ENCODE measurements at places on chromosomes 5 and 9.

DNA sequence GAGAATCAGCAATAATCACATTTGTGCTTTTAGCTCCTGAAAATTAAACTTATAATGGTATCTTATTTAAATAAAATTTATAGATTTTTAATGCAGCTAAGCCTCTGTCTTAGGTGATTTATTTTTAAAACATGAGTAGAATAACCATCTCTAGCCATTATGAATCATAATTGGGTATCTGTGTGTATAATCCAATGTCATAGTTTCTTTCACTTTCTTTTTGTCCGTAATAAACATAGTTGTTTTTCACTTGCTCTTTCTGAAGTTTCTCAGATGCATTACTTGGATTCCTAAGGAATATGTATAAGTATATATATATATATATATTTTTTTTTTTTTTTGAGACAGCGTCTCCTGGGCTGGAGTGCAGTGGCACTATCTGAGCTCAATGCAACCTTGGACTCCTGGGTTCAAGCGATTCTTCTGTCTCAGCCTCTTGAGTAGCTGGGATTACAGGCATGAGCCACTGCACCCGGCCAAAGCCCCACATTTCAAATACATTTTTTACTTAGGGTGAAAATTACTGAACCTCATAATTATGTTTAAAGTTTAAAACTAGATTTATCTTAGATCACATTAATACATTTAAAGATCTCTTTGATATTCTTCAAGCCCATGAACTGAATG is 377.1 kb downstream of the PRDM9 start:
- DNase-seq, result no peak

DNA sequence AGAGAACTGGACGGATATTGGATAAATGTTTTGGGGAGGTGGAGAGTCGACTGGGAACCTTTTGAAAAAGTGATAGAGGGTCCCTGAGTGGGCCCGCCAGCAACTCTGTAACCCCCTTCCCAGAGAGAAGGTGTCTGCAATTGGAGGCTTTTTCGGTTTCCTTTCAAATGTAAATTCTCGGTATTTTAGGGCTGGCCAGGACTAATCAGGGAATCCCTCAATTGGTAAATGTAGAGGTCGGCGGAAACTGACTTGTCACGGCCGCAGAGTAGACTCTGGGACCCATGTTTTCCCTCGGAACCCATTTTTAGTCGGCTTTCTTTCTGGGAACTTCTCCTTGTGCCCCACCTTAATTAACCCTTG is 524 bp downstream of the CCNB1 start:
- no peak for DNase-seq

GRCh38 chr5:78660401-78660800 is 11.8 kb upstream of the LHFPL2 start:
- no peak for DNase-seq

GRCh38 chr9:90290716-90291485 is 351.7 kb downstream of the DIRAS2 start:
- DNase-seq, result no peak

DNA sequence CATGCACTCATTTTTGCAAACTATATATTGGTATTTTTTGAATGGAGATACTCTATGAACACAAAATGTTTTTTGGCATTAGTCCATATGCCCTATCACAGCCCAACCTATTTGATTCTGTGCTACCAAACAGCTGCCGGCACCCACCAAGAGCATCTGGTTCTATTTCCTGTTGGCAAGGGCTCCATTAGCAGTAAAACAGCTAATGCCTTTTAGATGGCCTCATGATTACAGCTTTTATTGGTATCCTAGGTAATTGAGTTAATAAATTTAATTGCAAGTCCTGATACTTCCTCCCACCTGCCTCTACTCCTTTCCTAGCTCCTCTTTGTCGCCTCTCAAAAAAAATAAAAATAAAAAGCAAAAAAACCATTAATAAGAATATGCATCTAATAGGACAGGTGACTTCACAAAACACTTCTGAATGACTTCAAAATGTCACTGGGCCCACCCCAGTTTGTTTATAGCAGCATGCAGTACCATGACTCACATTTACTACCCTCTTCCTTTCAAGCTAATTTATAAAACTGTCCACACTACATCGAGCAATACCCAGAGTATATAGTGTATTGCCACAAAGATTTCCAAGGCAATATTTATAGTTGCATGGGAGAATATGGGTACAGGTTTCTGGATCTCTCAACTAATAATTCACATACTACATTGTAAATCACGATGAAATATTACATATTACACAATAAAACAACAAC is 620.4 kb downstream of the SLCO4C1 start:
- no peak for DNase-seq

DNA sequence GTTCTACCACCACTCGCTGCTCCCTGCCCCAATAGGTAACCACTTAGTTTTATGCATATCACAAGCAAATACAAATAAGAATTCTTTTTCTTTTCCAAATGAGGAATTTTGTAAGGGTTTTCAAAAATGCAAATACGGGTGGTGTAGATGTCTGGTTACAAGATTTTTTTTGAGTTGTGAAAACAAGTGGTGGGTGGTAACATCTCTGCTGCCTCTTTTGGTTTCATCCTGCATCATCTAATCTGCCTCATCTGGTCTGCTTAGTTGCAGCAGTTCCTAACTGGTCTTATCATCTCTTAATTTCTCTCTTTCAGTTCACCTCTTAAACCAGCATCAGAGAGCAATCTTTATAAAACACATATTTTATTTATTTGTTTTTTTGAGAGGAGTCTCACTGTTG is 5.3 kb downstream of the NFX1 start:
- no peak for DNase-seq

GRCh38 chr9:22041775-22042174 is 32.7 kb upstream of the CDKN2B start:
- DNase-seq, result peak; percentile 35

DNA sequence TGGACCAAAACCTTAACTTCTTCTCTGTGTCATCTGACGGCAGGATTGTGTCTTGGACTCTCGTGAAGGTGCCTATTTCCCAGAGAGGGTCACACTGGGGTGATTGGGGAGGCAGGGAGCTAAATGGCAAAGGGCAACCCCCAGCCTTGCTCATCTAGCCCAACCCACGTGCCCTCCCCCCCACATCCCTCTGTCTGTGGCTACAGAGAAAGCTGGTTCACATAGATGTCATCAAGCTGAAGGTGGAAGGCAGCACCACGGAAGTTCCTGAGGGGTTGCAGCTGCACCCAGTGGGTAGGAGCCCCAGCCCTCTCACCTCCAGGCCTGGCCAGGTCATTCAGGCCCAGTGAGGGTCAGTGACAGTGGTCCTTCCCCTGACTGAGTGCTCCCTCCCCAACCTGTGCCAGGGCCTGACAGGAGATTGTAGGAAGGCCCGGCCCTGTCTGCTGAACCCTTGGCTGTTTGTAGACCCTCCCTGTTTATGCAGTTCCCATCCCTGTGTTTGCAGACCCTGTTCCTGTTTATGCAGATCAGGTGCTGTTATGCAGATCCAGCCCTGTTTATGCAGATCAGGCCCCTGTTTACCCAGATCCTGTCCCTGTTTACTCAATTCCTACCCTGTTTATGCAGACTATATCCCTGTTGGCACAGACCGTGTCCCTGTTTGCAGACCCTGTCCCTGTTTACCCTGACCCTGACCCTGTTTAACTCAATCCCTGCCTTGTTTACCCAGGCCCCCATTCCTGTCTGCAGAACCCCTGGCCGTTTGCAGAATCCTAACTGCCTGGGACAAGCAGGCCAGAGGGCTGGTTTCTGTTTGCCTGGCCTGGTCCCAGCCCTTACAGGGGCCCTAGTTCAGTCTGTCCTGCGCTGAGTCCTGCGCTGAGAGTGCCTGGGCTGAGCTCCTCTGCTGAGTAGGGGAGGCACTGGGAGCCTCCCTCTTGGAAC is 10.4 kb downstream of the ENHO start:
- DNase-seq, result no peak

DNA sequence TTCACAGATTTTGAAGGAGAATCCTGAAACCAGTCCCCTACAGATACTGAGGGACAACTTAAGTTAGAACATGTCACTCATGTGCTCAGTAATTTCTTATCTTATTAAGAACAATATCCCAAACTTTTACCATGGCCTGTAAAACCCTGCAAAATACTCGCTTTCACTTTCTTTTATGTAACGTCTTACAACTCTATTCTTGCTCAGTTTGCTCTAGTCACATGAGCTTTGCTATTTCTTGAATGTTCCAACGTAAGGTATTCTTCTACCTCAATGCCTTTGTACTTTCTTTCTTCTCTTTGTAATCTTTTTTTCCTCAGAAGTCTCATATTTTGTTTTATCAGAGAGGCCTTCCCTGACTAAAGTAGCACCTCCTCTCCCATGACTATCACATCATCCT is 14.1 kb downstream of the TMEM38B start:
- no peak for DNase-seq

DNA sequence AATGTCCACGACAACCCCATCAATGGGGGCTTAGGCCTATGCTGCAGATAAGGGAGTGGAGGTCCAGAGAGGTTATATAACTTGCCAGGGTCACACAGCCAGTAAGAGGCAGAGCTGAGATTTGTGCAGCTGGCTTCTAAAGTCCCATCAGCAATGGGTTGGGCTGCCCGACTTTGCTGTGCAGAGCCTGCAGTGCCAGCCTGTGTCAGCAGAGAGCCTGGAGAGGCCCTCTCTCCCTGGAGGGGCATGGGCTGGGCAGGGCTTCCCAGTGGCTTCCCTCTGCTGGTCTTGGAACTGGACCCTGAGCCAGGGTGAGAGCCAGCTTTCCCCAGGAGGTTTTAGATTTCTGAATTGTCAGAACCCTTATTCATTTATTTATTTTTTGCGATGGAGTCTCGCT is 77.2 kb upstream of the RAPGEF1 start:
- DNase-seq, result no peak

- DNase-seq, result peak; percentile 80
Measured at GRCh38 chr9:35728041-35728971, 3.7 kb downstream of the TLN1 start.

DNA sequence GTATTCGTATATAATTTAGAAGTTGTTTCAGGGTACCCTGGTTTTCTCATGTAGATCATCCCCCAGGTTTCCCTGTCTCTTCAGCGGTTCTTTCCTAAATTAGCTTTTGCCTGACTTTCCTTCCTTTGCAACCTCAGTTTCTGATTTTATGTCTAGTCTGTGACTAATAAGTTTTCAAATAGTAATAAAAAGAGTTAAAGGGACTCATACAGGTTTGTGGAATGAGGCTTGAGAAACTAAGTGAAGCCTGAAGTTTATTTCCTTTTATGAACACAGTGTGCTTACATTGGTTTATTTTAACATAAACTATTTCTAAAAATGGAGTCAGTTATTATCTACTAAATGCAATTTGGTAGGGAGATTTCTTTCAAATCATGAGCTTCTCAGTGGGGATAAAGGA is 96.8 kb downstream of the TRIO start:
- DNase-seq, result no peak

GRCh38 chr5:162248107-162248713 is 180.6 kb downstream of the GABRG2 start:
- DNase-seq, result no peak

DNA sequence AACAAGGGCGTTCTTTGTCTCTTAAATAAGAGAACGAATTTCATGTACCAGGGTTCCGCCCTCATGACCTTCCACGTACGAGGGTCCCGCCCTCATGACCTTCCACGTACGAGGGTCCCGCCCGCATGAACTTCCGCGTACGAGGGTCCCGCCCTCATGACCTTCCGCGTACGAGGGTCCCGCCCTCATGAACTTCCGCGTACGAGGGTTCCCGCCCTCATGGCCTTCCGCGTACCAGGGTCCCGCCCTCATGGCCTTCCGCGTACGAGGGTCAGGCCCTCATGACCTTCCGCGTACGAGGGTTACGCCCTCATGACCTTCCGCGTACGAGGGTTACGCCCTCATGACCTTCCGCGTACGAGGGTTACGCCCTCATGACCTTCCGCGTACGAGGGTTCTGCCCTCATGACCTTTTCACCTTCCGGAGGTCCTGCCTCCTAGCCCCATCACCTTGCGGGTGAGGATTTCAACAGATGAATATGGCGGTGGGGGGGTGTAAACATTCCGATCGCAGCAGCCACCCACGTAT is 273.9 kb upstream of the ADAMTS16 start:
- no peak for DNase-seq

GRCh38 chr5:131281133-131281867 is 17.4 kb downstream of the CDC42SE2 start:
- DNase-seq, result no peak

- DNase-seq, result no peak
Measured at GRCh38 chr9:127921557-127922120, 4.8 kb upstream of the ST6GALNAC4 start.

DNA sequence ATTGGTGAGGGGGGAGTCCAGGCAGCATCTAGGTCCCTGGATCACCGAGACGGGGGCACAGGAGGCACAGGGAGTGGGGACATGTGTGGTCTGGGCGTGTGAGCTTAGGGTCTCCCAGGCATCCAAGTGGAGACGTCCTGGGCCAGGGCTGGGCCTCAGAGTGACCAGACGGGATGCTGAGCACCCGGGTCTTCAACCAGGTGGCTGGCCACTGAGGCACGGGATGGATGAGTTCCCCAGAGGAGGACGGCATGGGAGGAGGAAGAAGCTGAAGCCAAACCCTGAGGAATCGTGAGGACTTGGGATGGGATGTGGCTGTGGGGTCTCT is 88.0 kb downstream of the LMX1B start:
- DNase-seq, result no peak

DNA sequence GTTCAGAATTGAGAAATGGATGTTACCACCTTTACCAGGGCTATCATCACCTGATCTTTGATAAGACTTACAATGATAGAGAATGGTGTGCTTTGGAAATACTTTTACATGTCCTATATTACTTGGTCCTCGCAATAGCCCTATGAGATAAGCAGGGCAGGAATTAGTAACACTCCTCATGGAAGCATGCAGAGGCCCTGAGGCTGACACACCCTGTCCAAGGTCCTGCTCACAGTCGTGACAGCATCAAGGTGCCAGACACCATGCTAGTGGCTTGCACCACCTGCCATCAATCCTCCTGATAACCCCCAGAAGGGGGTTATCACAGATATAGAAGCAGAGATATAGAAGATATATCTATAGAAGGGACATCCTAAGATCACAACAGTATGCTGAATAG is 216.8 kb upstream of the TBC1D2 start:
- no peak for DNase-seq

GRCh38 chr5:74028406-74028805 is 402.4 kb downstream of the ARHGEF28 start:
- no peak for DNase-seq

DNA sequence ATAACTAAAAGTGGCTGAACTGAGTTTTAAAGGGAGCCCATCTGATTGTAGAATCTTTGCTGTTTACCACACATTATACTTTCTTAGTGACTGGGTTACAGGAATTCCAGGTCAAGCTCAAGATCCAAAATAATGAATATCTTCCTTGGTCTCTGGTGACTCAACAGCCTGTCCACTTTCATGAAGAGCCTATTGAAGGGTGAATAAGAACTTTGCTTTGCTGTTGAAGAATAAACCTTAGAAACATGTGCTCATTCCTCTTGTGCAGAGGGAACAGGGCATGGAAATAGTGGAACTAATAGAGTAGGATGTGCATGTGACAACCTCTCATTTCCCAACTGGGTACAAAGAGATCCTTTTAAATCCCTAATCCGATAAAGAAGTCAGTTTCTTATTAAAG is 21.4 kb downstream of the ALDH1A1 start:
- DNase-seq, result no peak

All from GM04504 (cell line).